ENCODE measurements at places on chromosomes 12 and 14.
A peak's percentile ranks its signal among the peaks of the same experiment; 100 is the strongest.

DNA sequence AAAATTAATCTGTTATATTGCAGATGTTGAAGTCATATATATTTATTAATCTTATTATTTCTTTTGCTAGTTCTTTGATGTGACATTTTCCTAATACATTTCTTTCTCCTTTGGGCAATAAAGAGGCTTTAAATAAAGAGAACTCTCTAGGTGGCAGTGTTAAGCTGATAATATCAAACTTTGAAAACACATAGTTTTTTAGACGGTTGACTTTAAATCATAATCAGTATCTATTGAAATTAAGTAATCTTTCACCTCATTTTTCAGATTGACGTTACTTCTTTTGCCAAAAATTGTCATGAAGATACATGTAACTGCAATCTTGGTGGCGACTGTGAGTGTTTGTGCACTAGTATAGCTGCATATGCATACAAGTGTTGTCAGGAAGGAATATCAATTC, 130.8 kb upstream of the PTPRQ start:
- DNase-seq = no peak

GRCh38 chr12:127245437-127245836, 1021.5 kb upstream of the TMEM132C start:
- no peak for DNase-seq

DNA sequence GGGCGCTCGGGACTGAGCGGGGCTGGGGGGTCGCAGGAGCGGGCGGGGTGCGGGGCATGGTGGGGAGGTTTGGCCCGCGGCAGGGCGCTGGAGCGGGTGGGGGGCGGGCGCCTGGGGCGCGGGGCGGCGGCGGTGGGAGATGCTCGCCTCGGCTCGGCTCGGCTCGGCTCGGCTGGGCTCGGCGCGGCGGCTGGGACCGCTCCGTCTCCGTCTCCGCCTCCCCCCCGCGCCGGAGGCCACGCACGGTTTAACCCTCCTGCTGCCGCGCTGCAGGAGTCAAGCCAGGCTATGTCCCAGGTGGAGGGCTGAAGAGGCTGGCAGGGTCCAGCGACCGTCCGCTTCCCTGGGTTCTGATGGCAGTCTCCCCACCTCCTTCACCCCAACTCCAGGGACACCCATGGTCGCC, at the start of gene PIANP:
TSS of gene PIANP (minus strand) at position 170 of the 406 bp plus-strand sequence. CDS start 2,754 bp downstream, outside the sequence.
- no peak for DNase-seq

GRCh38 chr14:89563471-89563870, 146.4 kb upstream of the FOXN3 start:
- no peak for DNase-seq

GRCh38 chr12:39605996-39606395, 13.6 kb downstream of the ABCD2 start:
- DNase-seq = peak; percentile 59

- DNase-seq = peak; percentile 82
Measured at GRCh38 chr12:78914859-78915331, 50.3 kb downstream of the SYT1 start.

All from HCT116 (cell line).